ENCODE measurements at places on chromosomes 2 and 18. TPM values are rescaled to one million over a fixed set of nuclear protein-coding genes. Genes with fewer than 3 reads are reported as not detected.

The ACMSD gene
- total RNA-seq: not detected

The CACNB4 gene
- total RNA-seq: 4.8 TPM

The OR6B2 gene
- total RNA-seq: not detected

The HOXD1 gene
- not detected for total RNA-seq

The MGAT4A gene
- total RNA-seq: 0.36 TPM

The FTCDNL1 gene
- 1.5 TPM for total RNA-seq

The KLHL30 gene
- 0.33 TPM for total RNA-seq
